ENCODE measurements at places on chromosomes 11 and 22.

DNA sequence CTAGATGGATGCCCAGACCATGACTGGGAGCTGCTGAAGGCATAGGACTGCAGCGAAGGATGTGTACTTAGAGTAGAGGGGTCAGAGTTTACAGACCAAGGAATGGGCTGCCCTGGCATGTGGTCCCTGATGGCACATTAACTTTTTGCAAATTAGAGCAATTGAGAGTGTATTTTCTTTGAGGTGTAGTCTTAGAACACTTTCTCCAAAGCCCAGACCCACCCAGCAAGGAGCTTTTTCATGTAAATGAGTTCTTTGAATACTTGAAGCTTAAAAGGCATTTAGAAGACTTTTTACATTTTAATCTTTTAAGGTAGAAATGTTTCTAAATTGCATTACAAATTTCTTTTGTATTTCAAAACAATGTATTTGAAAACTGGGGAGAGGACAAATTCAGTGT lies 8.9 kb downstream of the OR4X1 start:
- DNase-seq = no peak

- DNase-seq = no peak
These were observed 177.5 kb upstream of the TMEM45B start for GRCh38 chr11:129637983-129638776.

- no peak for DNase-seq
These were observed 65.2 kb downstream of the DSCAML1 start for GRCh38 chr11:117731722-117732290.

GRCh38 chr11:15412054-15412453 lies 297.3 kb downstream of the INSC start:
- no peak for DNase-seq
